Liver (tissue), 10 donors: ENCODE measurements at places on chromosomes 4 and X. TPM values are rescaled to one million over a fixed set of nuclear protein-coding genes. Genes with fewer than 3 reads are reported as not detected.

The TMPRSS11F gene
- not detected for total RNA-seq

GRCh38 chrX:134365904-134366303 is 94.1 kb upstream of the HPRT1 start:
- DNase-seq = no peak

The FAM9B gene
- total RNA-seq = 0.25 TPM

- DNase-seq = no peak
Observed at GRCh38 chr4:67054896-67055295, 490.4 kb downstream of the CENPC start.

- no peak for DNase-seq
Observed at GRCh38 chr4:4845027-4845426, 14.4 kb upstream of the MSX1 start.

The TLR1 gene
- 10.0 TPM for total RNA-seq

The SUPT20HL1 gene
- not detected for total RNA-seq

The WDFY3 gene
- 31.7 TPM for total RNA-seq

DNA sequence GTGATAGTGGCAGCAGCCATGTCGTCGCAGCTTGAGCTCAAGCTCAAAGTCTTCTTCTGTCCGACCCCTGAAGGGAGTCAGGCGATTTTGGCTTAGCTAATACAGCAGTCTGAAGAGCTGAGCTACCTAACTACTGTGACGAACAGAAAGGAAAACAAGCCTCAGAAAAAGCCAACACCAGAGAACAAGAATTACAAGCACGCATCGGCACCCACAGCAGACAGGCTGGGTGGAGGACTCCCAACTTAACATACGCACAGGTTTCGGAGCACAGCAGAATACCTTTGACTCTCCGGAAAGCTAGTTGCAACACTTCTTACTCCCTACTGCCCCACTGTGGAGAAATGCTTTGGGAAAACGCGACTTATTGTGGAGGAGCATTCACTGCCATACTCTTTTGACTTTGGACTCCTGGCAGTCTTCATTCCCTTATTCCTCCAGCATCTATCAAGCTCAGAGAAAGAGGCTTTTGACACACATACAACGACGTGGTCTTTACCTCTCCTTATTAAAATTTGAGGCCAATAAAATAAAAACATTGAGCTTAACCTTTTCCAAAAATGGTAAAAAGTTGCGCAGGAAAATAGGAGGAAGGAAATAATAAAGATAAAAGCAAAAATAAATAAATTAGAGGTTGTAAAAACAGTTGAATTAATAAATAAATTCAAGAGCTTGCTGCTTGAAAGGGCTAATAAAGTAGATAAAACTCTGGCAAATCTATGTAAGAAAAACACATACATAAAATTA is 41.3 kb upstream of the GPC3 start:
- DNase-seq = no peak

The OTC gene
- 46.3 TPM for total RNA-seq

The TEX13C gene
- total RNA-seq = not detected

DNA sequence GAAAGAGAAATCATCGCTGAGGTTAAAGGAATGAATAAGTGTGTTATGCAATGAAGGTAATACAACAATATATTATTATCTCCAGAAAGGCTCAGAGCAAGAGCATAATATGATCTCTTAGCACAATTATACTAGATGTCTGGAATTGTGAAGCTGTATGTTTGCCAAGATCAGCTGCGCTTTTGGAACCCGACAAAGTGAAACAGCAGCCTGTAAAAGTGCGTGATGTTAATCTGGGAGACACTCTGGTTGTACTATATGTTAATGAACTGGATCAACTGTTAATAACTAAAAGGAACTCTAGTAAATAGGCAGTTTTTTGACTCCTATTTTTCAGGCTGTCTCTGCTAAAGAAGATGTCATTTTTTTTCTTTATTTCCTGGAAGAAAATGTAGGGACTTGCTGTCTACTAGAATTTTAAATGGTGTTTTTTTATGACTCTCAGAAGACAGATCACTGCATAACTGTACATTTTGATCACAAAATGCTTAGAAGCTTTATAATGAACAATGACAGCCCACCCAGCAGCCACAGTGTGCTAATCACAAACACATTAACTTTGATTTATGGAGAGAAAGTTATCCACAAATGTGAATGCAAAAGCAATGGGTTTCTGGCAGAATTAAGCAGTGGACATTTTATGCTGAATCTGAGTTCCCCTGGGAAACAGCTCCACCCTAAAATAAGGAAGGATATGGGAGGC is 50.2 kb downstream of the UGT2B28 start:
- no peak for DNase-seq

The ENPEP gene
- 4.5 TPM for total RNA-seq

- no peak for DNase-seq
Observed at GRCh38 chr4:137768196-137768595, 235.9 kb upstream of the PCDH18 start.

GRCh38 chr4:174714393-174715211 is 114.4 kb downstream of the GLRA3 start:
- peak; percentile 37 for DNase-seq

The HTN3 gene
- not detected for total RNA-seq

DNA sequence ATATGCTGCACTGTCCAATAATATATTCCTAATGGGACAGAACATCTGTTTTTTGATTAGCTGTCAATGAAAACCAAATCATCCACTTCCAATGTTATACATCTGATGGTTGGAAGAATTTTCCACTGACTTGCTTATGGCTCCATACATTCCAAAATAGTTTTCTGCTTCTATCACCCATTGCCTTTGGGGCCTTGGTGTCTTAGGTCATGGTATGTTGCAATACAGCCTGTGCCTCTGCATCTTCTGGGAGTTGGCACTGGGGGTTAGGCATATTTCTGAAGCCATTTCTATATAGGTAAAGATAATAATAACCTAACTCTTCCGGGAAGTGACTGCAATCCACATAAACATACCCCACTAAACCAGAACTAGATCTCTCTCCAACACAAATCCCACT is 53.2 kb upstream of the NR3C2 start:
- no peak for DNase-seq
